Colonic mucosa (tissue), 4 donors: ENCODE measurements at places on chromosomes 12 and 14. TPM values are rescaled to one million over a fixed set of nuclear protein-coding genes. Genes with fewer than 3 reads are reported as not detected.

Gene DUSP6
- 97.6 TPM for total RNA-seq

Gene ZC2HC1C
- 4.6 TPM for total RNA-seq

Gene NDRG2
- total RNA-seq, result 171 TPM

DNA sequence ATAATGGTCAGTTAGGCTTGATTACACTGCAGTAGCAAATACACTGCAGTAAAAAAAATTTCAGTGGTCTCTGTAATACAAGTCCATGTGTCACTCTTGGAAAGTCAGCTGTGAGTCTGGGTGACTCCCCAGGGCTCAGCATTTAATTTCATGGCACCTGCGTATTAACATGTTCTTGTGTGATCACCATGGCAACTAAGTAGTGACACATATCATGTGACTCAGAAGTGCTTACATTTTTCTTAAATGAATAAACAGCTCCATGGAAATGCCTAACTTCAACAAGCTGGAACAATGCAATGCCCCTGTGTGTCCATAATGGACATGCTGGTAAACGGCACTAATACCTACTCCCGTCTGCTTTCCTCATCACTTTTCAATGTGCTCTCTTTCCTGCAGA is 88.5 kb upstream of the ANO4 start:
- no peak for DNase-seq

DNA sequence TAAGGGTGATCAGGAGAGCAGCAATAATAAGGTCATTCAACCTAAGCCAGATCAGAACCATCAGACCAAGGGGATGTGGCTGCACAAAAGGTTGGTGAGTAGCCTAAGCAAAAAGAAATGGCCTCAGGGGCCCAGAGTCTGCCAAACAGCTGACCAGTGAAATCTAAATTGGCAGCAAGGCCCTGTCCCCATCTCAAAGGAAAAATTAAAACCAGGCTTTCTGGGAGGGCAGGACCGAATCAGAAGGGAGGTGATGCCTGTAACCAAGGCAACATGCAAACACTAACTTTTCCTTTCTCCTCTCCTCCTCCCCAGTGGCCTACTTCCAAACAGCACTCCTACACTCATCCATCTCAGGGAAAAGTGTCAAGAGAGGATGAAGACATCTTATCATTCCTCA is 256.4 kb downstream of the NUAK1 start:
- no peak for DNase-seq

DNA sequence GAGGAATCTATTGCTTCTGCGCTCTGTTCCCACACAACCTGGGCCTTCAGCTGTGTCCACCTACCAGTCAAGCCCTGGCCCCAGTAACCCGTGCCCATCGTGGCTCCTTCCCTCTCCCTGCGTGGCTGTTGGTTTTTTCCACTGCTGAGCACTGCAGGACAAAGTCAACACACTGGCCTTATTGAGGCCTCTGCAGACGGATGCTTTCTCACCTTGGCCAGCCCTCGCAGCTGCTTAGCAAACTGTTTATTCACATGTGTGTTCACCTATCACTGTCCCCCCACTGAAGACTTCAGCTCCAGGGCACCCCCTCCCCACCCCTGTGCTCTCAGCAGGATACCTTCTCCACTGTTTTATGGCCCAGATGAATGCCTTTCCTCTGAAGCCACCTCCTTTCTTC is 12.8 kb upstream of the GPX2 start:
- no peak for DNase-seq

DNA sequence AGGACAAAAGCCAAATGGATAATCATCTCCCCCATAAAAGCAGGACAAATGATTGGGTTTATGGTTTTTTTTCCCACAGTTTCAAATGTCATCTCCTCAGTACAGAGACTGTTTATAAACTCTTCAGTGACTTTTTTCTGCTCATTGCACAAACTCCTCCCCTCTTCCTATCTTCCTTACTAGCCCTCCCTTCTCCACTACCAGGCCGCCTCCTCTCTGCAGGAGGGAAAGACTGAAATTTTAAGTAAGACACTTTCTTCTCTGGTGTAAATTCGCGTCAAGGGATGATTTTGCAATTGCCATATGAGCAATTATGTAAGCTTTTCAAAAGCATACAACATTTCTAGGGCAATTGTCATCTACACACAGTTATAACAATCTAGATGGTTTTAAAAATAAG is 37.0 kb downstream of the BTG1 start:
- DNase-seq, result no peak

GRCh38 chr14:93970585-93970964 is 5.8 kb downstream of the ASB2 start:
- no peak for DNase-seq

- DNase-seq, result no peak
Measured at GRCh38 chr14:65042731-65043372, 56.2 kb downstream of the FNTB start.

GRCh38 chr14:34251662-34252061 is 210.4 kb downstream of the SPTSSA start:
- no peak for DNase-seq

- no peak for DNase-seq
Measured at GRCh38 chr14:34032720-34033119, 81.8 kb upstream of the EGLN3 start.

DNA sequence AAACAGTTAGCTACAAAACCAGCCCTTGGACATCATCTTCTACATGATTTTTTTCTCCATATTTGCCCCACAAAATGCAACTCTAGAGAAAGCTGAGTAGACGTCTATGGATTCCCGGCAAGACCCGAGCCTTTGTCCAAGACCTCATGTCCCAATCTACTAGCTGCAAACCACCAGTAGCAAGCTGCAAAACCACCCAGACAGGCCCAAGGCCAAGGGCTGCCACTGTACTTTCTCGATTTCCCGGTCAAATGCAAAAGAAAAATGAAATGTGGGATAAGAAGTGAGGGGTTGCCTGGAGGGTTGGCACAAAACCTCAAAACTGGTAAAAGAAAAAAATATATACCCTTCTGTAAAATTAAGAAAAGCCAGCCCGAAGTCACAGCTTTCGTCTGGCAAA is 2.9 kb upstream of the SIX6 start:
- DNase-seq, result no peak
